ENCODE measurements at places on chromosomes 16 and 17. TPM values are rescaled to one million over a fixed set of nuclear protein-coding genes. Genes with fewer than 3 reads are reported as not detected.
A peak's percentile ranks its signal among the peaks of the same experiment; 100 is the strongest.

- no peaks in the 10 kb centered on the region for H3K27me3 ChIP-seq
- peaks cover 89% of the 10 kb centered on the region for H3K36me3 ChIP-seq
- H3K4me1 ChIP-seq: no peaks in the 10 kb centered on the region
- no peak overlapping the region for H3K27ac ChIP-seq
- DNase-seq: no peak
Measured at GRCh38 chr16:3388325-3388724, 12.5 kb downstream of the ZSCAN32 start.

GRCh38 chr16:87681981-87682570 lies 79.8 kb downstream of the JPH3 start:
- no peak for DNase-seq
- H3K27ac ChIP-seq: no peak overlapping the region
- peaks cover 8% of the 10 kb centered on the region for H3K4me1 ChIP-seq
- H3K36me3 ChIP-seq: no peaks in the 10 kb centered on the region
- H3K4me3 ChIP-seq: no peak overlapping the region

GRCh38 chr16:54236773-54237172 lies 49.8 kb downstream of the IRX3 start:
- no peak overlapping the region for H3K4me3 ChIP-seq
- no peaks in the 10 kb centered on the region for H3K4me1 ChIP-seq
- no peak overlapping the region for H3K27ac ChIP-seq

- DNase-seq: no peak
- peaks cover 17% of the 10 kb centered on the region for H3K4me1 ChIP-seq
- no peaks in the 10 kb centered on the region for H3K27me3 ChIP-seq
- H3K4me3 ChIP-seq: no peak overlapping the region
Measured at GRCh38 chr17:77770331-77771105, 188.0 kb upstream of the TNRC6C start.

DNA sequence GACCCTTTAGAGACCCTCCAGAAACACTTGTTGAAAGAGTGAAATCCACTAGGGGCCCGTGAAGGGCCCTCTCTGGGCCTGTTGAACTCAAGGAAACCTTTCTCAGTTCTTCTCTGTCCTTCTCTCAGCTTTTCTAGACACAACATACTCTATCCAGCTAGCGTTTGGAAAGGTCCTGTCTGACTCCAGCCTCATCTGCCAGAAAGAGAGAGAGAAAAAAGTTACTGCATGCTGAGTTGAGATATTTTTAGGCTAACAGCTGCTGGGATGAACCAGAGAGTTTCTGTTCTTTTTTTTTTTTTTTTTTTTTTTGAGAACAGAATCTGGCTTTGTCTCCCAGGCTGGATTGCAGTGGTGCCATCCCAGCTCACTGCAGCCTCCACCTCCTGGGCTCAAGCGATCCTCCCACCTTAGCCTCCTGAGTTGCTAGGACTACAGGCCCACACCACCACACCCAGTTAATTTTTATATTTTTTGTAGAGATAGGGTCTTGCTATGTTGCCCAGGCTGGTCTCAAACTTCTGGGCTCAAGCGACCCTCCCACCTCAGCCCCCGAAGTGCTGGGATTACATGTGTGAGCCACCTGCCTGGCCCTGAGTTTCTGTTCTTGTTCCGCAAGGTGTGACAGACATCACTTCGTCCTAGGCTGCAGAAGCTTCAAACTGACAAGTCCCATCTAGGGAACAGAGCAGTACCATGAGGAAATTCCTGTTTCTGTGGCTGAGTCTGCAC lies 14.9 kb upstream of the TEX2 start:
- no peak overlapping the region for H3K4me3 ChIP-seq
- no peaks in the 10 kb centered on the region for H3K27me3 ChIP-seq
- peaks cover 2% of the 10 kb centered on the region for H3K4me1 ChIP-seq
- no peak for DNase-seq
- no peak overlapping the region for H3K27ac ChIP-seq

DNA sequence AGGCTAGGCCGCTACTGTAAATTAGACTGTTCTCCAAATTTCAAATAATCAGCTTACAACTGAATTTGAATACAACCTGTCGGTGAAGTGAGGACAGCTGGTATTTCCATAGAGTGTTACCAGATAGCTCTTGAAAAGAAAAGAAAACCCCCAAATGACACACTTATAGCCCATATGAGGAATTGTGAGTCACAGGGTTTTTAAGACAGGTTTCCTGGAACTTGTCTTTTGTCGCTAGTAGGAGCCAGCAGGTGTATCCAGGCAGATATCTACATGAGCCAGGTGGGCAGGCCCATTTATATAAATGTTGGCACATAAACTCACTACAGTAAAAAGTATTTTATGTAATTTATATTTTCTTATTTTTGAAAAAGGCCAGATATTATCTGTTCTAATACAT lies 24.0 kb downstream of the TNRC6A start:
- no peaks in the 10 kb centered on the region for H3K27me3 ChIP-seq
- no peak for DNase-seq
- H3K36me3 ChIP-seq: peaks cover 35% of the 10 kb centered on the region
- H3K27ac ChIP-seq: no peak overlapping the region
- H3K4me1 ChIP-seq: peaks cover 60% of the 10 kb centered on the region

DNA sequence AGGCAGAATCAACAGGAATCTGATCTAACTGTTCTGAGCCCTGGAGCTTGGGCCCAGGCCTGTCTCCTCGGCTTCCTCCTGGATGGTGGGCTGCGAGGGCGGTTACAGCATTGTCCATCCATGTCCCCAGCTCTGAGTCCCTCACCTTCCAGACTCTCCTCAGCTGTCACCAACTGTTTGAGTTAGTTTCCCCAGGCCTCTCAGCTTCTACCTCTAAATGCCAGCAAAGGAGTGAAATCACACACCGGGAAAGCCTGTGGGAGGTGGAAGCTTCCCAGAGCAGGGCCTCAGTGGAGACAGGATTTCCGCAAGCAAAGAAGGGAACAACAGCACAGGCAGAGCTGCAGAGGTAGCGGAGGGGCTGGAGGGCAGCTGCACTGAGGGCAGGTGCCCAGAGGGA lies 9.4 kb upstream of the PRPSAP2 start:
- no peak overlapping the region for H3K27ac ChIP-seq
- H3K4me3 ChIP-seq: no peak overlapping the region
- no peak for DNase-seq
- H3K4me1 ChIP-seq: no peaks in the 10 kb centered on the region

DNA sequence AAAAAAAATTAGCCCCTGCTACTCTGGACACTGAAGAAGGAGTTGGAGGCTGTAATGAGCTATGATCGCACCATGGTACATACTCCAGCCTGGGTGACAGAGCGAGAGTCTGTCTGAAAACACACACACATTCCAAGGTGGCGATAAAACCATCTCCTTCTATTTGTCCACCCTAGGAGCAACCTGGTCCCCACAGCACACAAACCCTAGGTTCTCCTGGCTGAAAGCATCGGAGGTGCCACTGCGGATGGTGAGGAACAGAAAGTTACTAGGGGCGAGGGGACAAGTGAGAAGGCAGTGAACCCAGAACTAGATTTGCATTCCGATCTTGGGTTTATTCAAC lies 1.4 kb upstream of the ECI1 start:
- no peak for DNase-seq
- H3K27me3 ChIP-seq: no peaks in the 10 kb centered on the region
- H3K4me3 ChIP-seq: no peak overlapping the region

- no peak overlapping the region for H3K4me3 ChIP-seq
- no peaks in the 10 kb centered on the region for H3K4me1 ChIP-seq
- no peaks in the 10 kb centered on the region for H3K27me3 ChIP-seq
- no peaks in the 10 kb centered on the region for H3K36me3 ChIP-seq
- DNase-seq: no peak
Measured at GRCh38 chr16:7093511-7093910, 239.1 kb upstream of the RBFOX1 start.

- peak overlapping the region; percentile 73 for H3K4me3 ChIP-seq
- peak overlapping the region; percentile 84 for H3K27ac ChIP-seq
- no peaks in the 10 kb centered on the region for H3K36me3 ChIP-seq
- H3K4me1 ChIP-seq: peaks cover 36% of the 10 kb centered on the region
Measured at GRCh38 chr16:53744449-53744848, 40.5 kb downstream of the FTO start.

- H3K4me1 ChIP-seq: no peaks in the 10 kb centered on the region
- DNase-seq: no peak
- H3K36me3 ChIP-seq: peaks cover 2% of the 10 kb centered on the region
- H3K27ac ChIP-seq: no peak overlapping the region
- H3K4me3 ChIP-seq: no peak overlapping the region
Measured at GRCh38 chr16:54847609-54848008, 83.1 kb upstream of the IRX5 start.

GRCh38 chr16:81546781-81547180 lies 102.2 kb downstream of the CMIP start:
- no peaks in the 10 kb centered on the region for H3K36me3 ChIP-seq
- no peak for DNase-seq
- H3K27ac ChIP-seq: no peak overlapping the region
- no peaks in the 10 kb centered on the region for H3K27me3 ChIP-seq
- H3K4me3 ChIP-seq: no peak overlapping the region
- peaks cover 75% of the 10 kb centered on the region for H3K4me1 ChIP-seq

DNA sequence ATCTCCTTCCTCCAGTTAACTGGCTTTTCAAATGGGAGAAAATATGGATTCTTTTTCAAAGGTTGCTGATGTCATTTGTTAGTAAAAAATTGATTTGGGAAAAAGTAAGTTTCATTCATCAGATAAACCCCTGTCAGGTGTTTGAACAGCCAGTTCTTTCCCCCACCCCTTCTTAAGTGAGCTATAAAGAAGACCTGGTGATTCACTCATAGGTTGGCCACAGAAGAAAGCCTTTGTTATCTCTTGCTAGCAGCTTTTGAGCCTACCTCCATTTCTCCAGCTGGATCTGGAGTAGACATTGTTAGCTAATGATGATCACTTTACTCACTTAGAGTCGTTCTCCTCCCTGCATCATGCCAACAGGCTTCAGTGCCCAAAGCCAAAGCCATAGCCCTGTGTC lies 63.0 kb downstream of the NLK start:
- H3K27ac ChIP-seq: no peak overlapping the region
- DNase-seq: no peak
- peaks cover 3% of the 10 kb centered on the region for H3K4me1 ChIP-seq
- H3K4me3 ChIP-seq: no peak overlapping the region
- H3K36me3 ChIP-seq: peaks cover 17% of the 10 kb centered on the region
- no peaks in the 10 kb centered on the region for H3K27me3 ChIP-seq

- no peak for DNase-seq
- H3K27ac ChIP-seq: no peak overlapping the region
- H3K36me3 ChIP-seq: no peaks in the 10 kb centered on the region
- no peaks in the 10 kb centered on the region for H3K27me3 ChIP-seq
Measured at GRCh38 chr17:60823515-60823914, 145.9 kb downstream of the BCAS3 start.

DNA sequence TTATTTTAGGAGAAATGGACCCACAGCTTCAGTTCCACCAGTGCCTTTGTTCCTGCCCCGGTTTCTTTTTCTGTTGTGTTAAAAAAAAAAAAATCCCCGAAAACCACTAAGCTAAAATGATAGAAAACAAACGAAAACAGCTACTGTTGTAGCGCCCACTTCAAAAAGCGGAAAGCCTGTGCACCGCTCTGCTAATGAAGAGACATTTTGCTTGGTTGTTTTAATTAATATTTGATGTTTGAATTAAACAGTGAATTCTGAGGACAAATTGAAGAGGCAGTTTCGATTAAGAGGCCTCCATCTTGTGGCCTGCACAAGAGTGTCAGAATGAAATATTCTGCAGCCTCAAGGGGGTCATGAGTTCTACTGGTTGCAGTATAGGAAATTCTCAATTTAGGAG lies 186.7 kb downstream of the RPTOR start:
- peak; percentile 8 for DNase-seq
- peaks cover 1% of the 10 kb centered on the region for H3K36me3 ChIP-seq
- peak overlapping the region; percentile 92 for H3K27ac ChIP-seq
- peaks cover 50% of the 10 kb centered on the region for H3K4me1 ChIP-seq
- H3K27me3 ChIP-seq: no peaks in the 10 kb centered on the region
- H3K4me3 ChIP-seq: peak overlapping the region; percentile 74

DNA sequence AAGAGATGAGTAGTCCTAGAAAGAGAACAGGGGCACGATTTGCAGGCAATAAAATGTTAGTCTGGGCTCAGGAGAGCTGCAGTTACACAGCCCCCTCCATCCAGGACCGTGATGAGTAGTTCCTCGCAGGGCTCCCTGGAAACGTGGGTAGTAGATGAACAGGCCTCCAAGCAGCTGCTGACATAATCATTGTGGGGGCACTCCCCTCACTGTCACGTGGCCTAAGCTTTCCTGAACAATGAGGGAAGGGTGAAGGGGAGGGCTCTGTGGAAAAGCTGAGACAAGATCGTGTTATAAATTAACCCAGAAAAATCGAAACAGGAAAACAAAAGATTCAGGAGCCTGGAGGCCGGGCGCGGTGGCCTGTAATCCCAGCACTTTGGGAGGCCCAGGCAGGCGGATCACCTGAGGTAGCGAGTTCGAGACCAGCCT lies 1.3 kb upstream of the PER1 start:
- H3K4me3 ChIP-seq: peak overlapping the region; percentile 97
- peaks cover 2% of the 10 kb centered on the region for H3K27me3 ChIP-seq
- DNase-seq: no peak
- H3K4me1 ChIP-seq: peaks cover 60% of the 10 kb centered on the region
- H3K36me3 ChIP-seq: peaks cover 9% of the 10 kb centered on the region
- peak overlapping the region; percentile 97 for H3K27ac ChIP-seq

- no peak overlapping the region for H3K4me3 ChIP-seq
- H3K36me3 ChIP-seq: peaks cover 62% of the 10 kb centered on the region
- H3K27ac ChIP-seq: no peak overlapping the region
- H3K4me1 ChIP-seq: peaks cover 39% of the 10 kb centered on the region
- no peak for DNase-seq
Measured at GRCh38 chr17:67853703-67854102, 28.4 kb downstream of the BPTF start.

DNA sequence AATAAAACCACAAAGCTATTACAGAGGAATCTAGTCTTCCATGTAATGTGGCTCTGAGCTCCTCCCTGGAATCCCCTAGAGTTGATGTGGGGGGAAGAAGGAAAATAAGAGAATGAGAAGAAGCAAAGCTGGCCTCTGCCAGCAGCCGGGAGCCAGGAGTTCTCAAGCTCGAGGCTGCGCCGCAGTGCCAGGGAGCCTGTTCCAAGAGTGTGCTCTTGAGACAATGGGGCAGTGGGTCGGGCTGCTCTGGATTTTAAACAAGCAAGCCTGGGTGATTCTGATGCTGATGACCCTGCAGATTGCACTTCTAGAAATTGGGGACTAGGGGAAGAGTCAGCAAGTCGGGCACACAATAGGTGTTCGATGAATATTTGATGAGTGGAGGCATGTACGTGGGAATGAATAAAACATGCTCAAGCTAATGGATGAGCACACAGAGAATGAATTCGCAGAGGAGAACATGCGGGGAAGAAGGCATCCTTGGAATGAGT lies 119.9 kb downstream of the CMIP start:
- H3K36me3 ChIP-seq: no peaks in the 10 kb centered on the region
- no peak overlapping the region for H3K4me3 ChIP-seq
- no peak for DNase-seq
- H3K27me3 ChIP-seq: no peaks in the 10 kb centered on the region
- peaks cover 16% of the 10 kb centered on the region for H3K4me1 ChIP-seq
- H3K27ac ChIP-seq: peak overlapping the region; percentile 34

GRCh38 chr17:34741967-34742366 lies 162.6 kb downstream of the TMEM132E start:
- no peaks in the 10 kb centered on the region for H3K4me1 ChIP-seq
- peaks cover 10% of the 10 kb centered on the region for H3K27me3 ChIP-seq
- no peak overlapping the region for H3K4me3 ChIP-seq
- no peak for DNase-seq

GRCh38 chr17:64779376-64780095 lies 117.4 kb upstream of the SMURF2 start:
- H3K27me3 ChIP-seq: no peaks in the 10 kb centered on the region
- H3K4me3 ChIP-seq: peak overlapping the region; percentile 83
- no peak overlapping the region for H3K27ac ChIP-seq
- H3K4me1 ChIP-seq: peaks cover 11% of the 10 kb centered on the region
- no peaks in the 10 kb centered on the region for H3K36me3 ChIP-seq

ADGRG3 gene
- not detected for total RNA-seq

CNTD1 gene
- total RNA-seq: not detected

XYLT1 gene
- 49.6 TPM for total RNA-seq

FZD2 gene
- 0.34 TPM for total RNA-seq

GCGR gene
- total RNA-seq: not detected

KRTAP4-9 gene
- total RNA-seq: not detected

AIPL1 gene
- total RNA-seq: not detected

MYH3 gene
- total RNA-seq: 15.4 TPM
